ENCODE measurements at places on chromosomes 3 and 15. TPM values are rescaled to one million over a fixed set of nuclear protein-coding genes. Genes with fewer than 3 reads are reported as not detected.

The CHL1 gene
- 0.15 TPM for total RNA-seq

The DNAH1 gene
- 8.8 TPM for total RNA-seq

The NMB gene
- 10.1 TPM for total RNA-seq

The TAGLN3 gene
- total RNA-seq: not detected

The FANCD2OS gene
- not detected for total RNA-seq

The SPRED1 gene
- total RNA-seq: 29.6 TPM

The GHSR gene
- total RNA-seq: not detected

The PLCH1 gene
- total RNA-seq: not detected

The GOLGA6L7 gene
- not detected for total RNA-seq

The FYTTD1 gene
- 38.7 TPM for total RNA-seq

The GOLGA8S gene
- total RNA-seq: 0.39 TPM

The SAMMSON gene
- total RNA-seq: not detected

The PLSCR4 gene
- total RNA-seq: 139 TPM

The GABRG3 gene
- total RNA-seq: not detected

The GOLGA8M gene
- 1.2 TPM for total RNA-seq

The ERC2 gene
- total RNA-seq: not detected

The NPAP1 gene
- total RNA-seq: not detected

The STRA6 gene
- total RNA-seq: not detected

The OR4M2 gene
- total RNA-seq: not detected

The C3orf80 gene
- total RNA-seq: 0.10 TPM

The CNTN4 gene
- not detected for total RNA-seq
